ENCODE measurements at places on chromosomes 2 and 18. TPM values are rescaled to one million over a fixed set of nuclear protein-coding genes. Genes with fewer than 3 reads are reported as not detected.

The BMP10 gene
- not detected for total RNA-seq

The UGT1A10 gene
- total RNA-seq: not detected

The ABCA12 gene
- total RNA-seq: not detected

The COLEC12 gene
- not detected for total RNA-seq

The NR4A2 gene
- total RNA-seq: 19.1 TPM

The SERPINB10 gene
- total RNA-seq: not detected

The ALPG gene
- total RNA-seq: not detected

The KCNG2 gene
- not detected for total RNA-seq

The LIMS4 gene
- not detected for total RNA-seq

The HJURP gene
- 94.6 TPM for total RNA-seq

The ZSWIM2 gene
- total RNA-seq: not detected

The OTOS gene
- total RNA-seq: not detected

The ZRANB3 gene
- total RNA-seq: 15.1 TPM

The CHRND gene
- total RNA-seq: not detected

The DCDC2C gene
- not detected for total RNA-seq

The IL36B gene
- not detected for total RNA-seq

The NCK2 gene
- total RNA-seq: 84.7 TPM

The RPL37A gene
- 3,228 TPM for total RNA-seq

The NEUROD1 gene
- not detected for total RNA-seq

The CDK5R2 gene
- not detected for total RNA-seq

The CRYGC gene
- not detected for total RNA-seq

The LOXHD1 gene
- total RNA-seq: 0.05 TPM

The SULT1C4 gene
- not detected for total RNA-seq

The SRD5A2 gene
- total RNA-seq: not detected

The CNTNAP5 gene
- not detected for total RNA-seq

The OST4 gene
- 406 TPM for total RNA-seq

The ANKRD30BL gene
- total RNA-seq: not detected

The ECEL1 gene
- total RNA-seq: 0.19 TPM

The EVX2 gene
- not detected for total RNA-seq

The NYAP2 gene
- not detected for total RNA-seq

The RNU2-63P gene
- total RNA-seq: 8.5 TPM

Measured in activated CD4-positive, alpha-beta T cell treated with anti-CD3 and anti-CD28 coated beads for 36 hours (primary cell).